ENCODE measurements at places on chromosomes 7 and 10. TPM values are rescaled to one million over a fixed set of nuclear protein-coding genes. Genes with fewer than 3 reads are reported as not detected.

GRCh38 chr10:115883372-115883771 lies 389.6 kb downstream of the GFRA1 start:
- no peak for DNase-seq

DNA sequence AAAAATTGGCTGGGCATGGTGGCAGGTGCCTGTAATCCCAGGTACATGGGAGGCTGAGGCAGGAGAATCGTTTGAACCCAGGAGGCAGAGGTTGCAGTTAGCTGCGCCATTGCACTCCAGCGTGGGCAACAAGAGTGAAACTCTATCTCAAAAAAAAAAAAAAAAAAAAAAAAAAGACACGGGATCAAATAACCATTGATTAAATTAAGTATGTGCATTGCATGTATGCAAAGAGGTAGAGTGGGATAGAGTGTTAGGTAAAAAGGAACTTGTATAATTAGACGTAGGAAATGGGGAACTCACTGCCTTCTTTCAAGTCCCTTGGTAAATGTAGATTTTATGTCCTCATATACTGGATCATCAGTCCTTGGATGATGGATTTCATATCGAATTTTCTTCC lies 13.1 kb downstream of the VCL start:
- DNase-seq, result no peak

DNA sequence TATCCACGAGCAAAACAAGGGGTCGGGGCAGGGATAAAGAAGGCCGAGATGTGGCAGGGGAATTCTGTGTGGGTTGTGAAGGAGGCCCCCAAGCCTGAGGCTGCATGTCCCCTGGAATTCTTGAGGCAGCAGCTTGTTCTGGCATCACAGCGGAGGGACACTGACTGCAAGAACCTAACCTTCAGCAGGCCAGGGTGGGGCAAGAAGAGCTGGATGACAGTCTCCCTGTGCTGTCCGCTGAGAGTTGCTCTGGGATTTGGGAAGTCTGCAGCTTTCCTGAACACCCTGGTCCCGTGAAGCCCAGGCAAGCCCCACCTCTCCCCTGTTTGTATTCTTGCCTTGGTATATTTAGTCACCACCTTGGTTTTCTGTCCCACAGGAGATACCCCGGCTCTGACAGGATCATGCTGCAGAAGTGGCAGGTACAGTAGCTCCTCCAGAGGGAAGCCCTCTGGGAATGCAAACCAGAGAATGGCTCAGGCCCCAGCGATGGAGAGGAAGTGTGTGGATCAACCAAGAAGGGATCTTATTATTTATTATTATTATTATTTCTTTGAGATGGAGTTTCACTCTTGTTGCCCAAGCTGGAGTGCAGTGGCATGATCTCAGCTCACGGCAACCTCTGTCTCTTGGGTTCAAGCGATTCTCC lies 1.9 kb upstream of the LRRC18 start:
- DNase-seq, result no peak

DNA sequence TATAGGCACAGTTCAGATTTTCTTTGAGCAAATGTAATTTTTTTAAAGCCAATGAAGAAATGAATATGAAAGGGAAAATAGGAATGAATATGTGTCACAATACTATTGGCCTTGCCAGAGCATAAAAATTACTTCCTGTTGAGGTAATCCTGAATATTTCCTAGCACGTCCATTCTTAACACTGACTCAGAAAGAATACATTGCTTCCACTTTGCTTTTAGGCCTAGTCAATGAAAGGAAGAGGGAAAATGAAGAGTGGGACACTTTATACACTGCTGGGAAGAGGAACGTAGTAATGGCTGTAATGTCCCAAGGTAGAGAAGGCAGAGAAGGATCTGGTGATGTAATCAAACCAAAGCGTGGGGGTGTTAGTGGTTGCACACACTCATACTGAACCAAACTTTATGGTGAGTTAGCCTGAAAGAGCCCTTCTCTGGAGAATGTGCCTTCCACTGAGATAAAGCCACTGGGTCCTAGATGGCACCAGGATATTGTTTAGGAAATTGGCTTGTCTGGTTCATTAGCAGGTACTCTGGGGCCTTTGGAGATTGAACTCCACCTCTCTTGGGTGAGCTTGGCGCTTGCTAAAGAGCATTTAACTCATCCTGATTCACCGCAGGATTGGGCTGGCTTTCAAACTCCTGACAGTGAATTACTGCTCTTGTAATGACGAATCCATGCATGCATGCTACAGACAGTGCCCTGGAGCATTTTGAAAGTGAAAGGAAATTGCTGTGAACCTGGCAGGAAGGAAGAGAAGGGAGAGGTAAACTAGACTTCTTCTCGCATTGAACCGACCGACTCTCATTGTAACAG lies 254.9 kb downstream of the KIAA1217 start:
- no peak for DNase-seq

GRCh38 chr10:96743988-96744585 lies 23.8 kb upstream of the PIK3AP1 start:
- DNase-seq, result no peak

GRCh38 chr10:123301077-123301857 lies 147.1 kb downstream of the BUB3 start:
- DNase-seq, result peak; percentile 86

DNA sequence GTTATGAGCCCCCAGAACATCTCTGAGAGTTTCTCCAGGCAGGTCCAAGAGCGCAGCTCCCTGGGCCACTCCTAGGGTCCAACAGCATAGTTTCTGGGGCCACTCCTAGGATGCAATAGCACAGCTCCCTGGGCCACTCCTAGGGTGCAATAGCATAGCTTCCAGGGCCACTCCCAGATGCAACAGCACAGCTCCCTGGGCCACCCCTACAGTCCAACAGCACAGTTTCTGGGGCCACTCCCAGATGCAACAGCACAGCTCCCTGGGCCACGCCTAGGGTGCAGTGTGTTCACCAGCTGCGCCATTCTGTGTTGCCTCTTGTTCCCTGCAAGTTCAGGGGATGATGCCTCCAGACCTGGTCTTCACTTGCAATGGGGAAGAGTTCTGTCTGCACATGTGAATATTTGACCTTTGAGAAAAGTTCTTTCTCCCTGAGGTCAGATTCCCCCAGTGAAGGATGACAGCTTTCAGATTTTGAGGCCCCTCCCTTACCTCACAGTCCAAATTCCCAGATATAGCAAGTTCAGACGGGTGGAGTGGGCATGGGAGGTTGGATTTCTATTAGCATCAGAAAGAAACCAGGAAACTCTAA lies 43.0 kb upstream of the LEP start:
- DNase-seq, result no peak

- peak; percentile 79 for DNase-seq
Observed at GRCh38 chr10:78964952-78965633, 103.7 kb upstream of the ZMIZ1 start.

LRRC18 gene
- not detected for total RNA-seq

PLPP4 gene
- 20.6 TPM for total RNA-seq

TMEM213 gene
- total RNA-seq, result not detected

NXPH1 gene
- 18.4 TPM for total RNA-seq

ANKRD61 gene
- total RNA-seq, result not detected

PRXL2A gene
- total RNA-seq, result 158 TPM

SPDYE6 gene
- not detected for total RNA-seq

OR2A7 gene
- total RNA-seq, result not detected

TTYH3 gene
- 87.0 TPM for total RNA-seq

ZNF727 gene
- total RNA-seq, result 10.4 TPM

HOXA13 gene
- not detected for total RNA-seq

Data from dorsolateral prefrontal cortex (tissue), 122 donors.